ENCODE measurements at places on chromosomes 12 and 14. TPM values are rescaled to one million over a fixed set of nuclear protein-coding genes. Genes with fewer than 3 reads are reported as not detected.

- DNase-seq: no peak
Measured at GRCh38 chr12:52791271-52792184, 4.4 kb downstream of the KRT3 start.

GRCh38 chr12:82650627-82651337, 35.9 kb upstream of the TMTC2 start:
- no peak for DNase-seq

The LMO3 gene
- total RNA-seq: 363 TPM

GRCh38 chr14:69040353-69040752, 61.3 kb upstream of the ACTN1 start:
- no peak for DNase-seq

The CCDC60 gene
- not detected for total RNA-seq

DNA sequence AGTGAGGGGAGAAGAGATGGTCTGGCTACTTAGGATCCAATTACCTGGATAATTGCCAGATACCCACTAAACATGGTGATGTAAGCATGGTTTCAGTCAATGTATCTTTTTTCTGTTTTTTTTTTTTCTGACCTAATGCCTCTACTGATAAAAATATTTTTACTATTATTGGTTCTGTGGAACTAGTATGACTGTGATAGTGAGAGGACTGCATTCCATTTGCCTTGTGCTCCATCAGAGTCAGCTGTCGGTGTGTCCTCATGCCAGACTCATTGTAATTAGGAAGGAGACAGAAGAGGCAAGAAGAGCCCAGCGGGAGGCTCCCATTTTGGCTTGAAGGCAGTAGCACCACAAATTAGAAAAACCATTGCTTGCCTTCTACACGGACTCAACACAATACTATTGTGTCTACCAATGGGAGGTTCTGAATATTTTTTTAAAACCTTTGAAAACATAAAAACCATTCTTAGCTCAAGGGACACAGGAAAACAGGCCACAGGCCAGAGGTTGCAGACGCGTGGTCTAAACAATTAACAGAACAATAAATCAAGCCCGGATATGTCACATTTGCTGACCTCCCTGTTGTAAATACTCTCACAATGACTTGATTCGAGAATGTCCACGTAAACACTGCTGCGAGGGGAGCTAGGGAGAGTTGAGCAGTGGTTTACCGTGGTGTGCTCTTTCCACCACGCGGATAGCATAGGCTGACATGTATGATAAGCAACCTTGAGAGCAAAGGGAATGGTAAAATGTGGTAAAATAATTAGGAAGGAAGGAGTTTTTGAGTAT, 13.5 kb upstream of the DCP1B start:
- no peak for DNase-seq

DNA sequence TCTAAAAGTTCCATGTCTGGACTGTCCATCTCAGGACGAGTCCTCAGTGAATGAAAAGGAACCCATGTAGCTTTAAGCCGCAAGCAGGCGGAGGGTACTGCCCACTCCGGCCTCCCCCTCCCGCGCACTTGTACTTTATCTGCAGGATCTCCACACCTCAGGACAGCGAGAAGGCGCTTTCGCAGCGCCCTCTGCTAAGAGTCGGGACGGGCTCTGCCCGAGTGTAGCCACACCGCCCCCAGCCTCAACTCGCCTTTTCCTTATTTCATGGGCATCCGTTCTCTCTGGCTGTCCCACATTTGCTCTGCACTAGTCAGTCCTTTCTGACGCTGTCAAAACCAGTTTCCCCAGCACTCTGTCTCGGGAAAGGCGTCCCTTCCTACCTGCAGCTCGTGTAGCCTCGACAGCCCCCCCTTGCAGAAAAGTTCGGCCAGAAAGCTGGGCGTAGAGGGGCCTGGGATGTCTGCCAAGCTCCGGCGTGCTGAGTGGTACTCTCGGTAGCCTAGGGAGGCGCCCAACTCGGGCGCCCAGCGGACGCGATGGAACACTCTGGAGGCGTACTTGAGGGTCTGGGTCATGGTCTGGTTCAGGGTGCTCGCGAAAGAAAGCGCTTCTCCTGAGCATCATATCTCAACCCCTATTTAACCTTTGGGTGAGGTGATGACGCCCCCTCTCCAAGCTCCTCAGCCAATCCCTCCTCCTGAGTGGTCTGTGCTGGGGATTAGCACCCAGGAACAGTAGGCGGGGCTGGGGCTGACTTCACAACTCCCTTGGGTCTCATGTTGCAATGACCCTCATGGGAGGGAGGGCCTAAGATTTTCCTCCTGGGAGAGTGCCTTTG, at the start of gene CYP27B1:
Gene CYP27B1, minus strand, starts transcription at position 615 of the 841 bp plus-strand sequence. Its CDS starts 37 bp downstream, at position 578.
- no peak for DNase-seq

GRCh38 chr12:94603434-94604365, 46.7 kb downstream of the TMCC3 start:
- DNase-seq: no peak

GRCh38 chr12:64991121-64991611, 129.9 kb downstream of the WIF1 start:
- DNase-seq: peak; percentile 1

DNA sequence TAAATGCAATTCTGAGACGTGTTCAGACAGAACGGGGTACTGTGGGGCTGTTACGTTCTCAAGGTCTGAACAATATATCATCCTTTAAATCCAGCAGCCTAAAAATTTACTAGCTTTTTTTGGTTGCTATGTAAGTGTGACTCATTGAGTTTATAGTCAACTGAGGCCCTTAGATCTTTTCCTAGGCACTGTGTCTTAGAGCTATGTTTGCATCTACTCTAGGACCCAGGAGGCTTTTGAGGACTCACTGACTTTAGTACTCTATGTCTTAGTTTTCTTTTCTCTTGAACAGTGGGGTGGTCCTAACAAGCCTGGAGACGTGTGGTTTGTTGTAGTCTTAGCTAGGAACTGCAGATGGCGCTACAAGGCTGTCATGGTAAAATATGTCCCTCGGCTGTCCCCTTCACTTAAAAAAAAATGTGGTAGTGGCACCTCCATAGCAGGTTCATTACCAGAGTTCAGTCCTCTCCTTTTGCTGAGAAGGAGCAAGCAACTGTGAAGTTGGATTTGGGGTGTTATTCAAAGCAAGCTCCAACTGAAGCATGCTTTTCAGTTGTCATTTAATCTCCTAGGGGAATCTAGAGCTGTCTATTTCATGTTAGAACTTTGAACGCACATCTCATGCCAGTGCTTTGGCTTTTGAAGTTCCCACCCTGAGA, 8.7 kb upstream of the SPATS2 start:
- DNase-seq: peak; percentile 21

DNA sequence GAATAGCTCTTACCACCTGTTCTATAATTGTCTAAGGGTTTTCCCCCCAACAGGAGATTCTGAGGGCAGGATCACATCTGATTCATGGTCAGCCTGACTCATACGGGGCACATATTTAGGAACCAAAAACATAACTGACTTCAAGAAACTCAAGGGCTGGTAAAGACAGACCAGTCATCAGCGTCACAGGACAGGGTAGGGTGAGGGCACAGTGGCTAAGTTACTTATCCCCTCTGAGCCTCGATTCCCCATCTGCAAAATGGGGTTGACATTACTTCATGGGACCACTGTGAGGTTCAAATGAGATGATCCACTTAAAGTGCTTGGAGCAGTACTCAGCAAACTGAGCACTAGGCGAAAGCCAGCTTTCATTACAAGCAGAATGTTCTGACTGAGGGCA, 606 bp downstream of the CINP start:
- DNase-seq: no peak

DNA sequence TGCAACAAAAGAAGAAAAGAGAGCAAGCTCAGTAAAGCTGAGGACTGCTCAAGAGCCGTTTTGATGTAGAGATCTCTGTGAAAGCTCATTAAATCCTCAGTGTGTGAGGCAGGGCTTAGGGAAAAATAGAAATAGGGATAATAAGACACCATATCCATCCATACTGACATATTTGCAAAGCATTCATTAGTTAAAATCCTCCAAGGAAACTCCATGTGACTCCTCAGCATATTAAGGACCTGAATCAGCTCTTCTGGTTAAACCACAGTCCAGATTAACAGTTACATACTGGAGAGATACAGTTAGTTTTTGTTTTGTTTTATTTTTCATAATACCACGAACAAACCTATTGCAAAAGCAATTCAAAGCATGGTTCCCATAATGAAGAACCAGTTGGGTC, 288.2 kb downstream of the PAWR start:
- DNase-seq: no peak

GRCh38 chr12:92191061-92191460, 45.4 kb upstream of the BTG1 start:
- DNase-seq: no peak

DNA sequence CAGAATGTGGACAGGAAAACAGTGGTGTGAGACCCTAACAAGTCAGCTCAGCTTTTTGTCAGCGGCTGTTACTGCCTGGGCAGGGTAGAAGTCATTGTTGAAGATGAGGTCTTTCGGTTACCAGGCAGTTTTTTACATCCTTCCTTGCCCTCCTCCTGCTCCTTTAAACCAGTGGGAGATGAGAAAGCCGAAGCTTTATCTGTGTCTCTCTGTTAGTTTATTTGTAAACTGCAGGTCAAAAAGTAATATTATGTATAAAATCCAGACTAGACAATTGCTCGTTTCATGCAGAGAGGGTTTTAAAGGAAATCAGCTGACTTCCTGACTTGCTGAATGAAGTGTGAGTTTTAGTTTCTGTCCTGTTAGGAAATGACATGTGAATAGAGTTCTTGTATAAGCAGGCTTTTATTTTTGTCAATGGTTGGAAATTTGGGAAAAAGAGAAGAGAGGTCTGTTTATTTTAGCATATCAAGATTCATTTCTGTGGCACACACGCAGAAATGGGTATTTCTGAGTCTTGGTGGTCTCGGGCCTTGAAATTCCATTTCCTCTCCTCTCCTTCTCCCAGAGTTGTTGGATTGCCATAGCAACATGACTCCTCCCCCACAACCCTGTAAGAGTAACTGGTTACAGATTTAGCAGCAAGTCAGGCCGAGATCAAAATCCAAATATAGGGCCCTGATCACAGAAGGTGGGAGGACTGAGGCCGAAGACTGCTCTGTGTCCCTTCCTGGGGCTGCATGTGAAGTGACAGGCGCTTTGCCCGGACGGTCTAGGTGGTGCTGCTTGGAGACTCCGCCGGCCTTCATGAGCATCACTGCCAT, 60.8 kb downstream of the SAMD4A start:
- no peak for DNase-seq

GRCh38 chr14:82080370-82080769, 546.7 kb upstream of the SEL1L start:
- DNase-seq: no peak

- DNase-seq: no peak
Measured at GRCh38 chr12:106729611-106730010, 44.9 kb upstream of the RIC8B start.

- no peak for DNase-seq
Measured at GRCh38 chr12:65741656-65742017, 82.6 kb upstream of the HMGA2 start.

The CPSF2 gene
- 19.3 TPM for total RNA-seq

The FAM222A gene
- total RNA-seq: 2.5 TPM

DNA sequence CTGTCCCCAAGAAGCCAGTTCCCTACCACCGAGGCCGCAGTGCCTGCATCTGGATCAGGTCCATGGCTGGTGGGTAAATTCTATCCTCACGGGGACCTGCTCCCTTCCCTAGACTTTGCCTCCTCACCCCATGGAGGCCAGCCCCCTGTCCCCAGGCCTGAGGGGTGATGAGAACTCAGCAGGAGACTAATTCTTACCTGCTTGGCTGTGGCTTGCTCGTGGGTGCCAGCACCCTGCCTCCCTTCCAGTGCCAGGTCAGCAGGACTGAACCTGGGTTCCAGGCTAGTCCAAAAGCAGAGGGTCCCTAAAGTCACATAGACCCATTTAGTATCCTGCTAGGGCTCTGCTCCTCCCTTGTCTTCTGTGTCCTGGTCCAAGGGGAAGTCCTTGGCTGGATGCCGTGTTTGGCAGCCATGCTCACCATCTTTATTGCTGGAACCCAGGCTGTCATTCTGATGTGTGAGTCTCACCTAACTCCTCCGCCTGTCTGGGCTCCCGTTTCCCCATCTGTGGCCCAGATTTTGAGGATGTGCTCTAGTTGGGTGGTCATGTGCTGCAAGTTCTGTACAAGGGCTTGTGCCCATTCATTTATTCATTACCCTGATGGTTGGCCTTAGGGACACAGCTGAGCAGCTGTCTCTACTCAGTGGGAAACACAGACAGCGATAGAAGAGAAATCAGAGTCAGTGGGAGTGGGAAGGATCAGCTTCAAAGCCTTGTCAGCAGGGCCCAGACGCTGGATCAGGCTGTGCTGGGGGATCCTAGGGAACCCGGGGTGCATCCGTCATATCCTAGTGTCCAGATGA, 949 bp downstream of the PLBD2 start:
- DNase-seq: peak; percentile 76

DNA sequence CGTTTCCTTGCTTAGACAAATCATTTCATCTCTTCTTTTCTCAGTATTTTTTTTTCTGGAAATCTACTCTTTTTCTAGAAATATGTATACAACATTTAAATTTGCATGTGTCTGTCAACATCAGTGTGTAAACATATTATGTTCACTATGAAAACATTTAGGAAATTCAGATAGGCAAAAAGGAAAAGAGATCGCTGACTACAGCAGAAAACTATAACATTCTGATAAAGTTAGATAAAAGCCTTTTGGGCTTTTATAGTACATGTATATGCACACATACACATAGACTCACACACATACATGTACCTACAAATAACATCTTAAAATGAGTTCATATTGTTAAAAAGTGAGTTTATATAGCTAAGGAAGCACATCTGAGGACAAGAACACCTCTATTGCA, 142.1 kb downstream of the RAD51B start:
- DNase-seq: no peak

The TMEM30B gene
- total RNA-seq: 0.16 TPM

- DNase-seq: no peak
Measured at GRCh38 chr12:125892276-125892675, 827.0 kb downstream of the AACS start.

DNA sequence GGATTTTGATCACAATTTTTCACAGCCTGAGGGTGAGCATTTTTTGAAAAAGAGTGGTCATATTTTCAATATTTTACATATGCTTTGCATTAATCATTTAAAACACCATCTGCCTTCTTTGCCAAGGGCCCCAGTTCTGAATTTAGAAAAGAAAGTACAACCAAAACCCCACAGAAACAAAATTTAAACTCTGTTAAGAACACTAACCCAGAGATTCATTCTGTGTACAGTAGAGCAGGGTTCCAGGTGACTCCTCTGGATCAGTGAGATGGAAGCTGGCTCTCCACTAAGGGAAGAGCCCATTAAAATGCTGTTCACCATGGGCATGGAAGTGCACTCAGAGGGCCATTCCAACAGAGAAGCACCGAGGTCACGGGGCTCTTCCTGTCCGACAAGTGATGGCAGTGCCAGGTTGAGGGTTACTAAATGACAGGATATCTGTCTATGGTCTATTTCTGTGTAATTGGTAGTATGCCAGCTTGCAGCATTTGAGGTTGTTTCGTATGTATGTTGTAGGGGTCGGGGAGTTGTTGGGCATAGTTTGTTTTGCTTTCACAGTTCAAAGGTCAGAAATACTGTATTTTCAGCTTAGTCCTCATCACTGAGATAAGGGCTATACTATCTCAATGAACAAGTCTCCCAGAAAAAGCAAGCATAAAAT, 95.9 kb downstream of the SLC35F4 start:
- DNase-seq: no peak

The BBOF1 gene
- total RNA-seq: 8.9 TPM

- no peak for DNase-seq
Measured at GRCh38 chr14:94483729-94484275, 7.8 kb upstream of the SERPINA9 start.
